ENCODE measurements at places on chromosomes 16 and 17.

GRCh38 chr17:59733697-59734096, 26.2 kb downstream of the VMP1 start:
- DNase-seq, result no peak

DNA sequence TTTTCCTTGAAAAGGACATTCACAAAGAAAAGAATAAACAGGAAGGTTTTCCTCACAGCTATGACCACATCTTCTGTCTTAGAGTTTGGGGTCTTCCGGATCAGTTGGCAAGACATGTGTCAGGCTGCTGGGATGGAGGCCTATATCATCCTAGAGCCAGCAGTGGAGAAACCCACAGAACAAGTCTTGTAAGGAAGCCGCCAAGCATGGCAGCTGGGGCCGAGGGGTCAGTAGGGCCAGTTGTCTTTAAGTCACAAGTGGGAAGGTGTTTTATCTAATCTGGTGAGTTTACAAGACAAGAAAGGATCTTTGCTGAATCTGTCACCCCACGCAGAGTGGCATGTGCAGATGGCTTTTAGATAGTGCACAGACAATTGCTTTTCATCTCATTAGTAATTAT, 25.7 kb downstream of the SCNN1B start:
- DNase-seq, result no peak

DNA sequence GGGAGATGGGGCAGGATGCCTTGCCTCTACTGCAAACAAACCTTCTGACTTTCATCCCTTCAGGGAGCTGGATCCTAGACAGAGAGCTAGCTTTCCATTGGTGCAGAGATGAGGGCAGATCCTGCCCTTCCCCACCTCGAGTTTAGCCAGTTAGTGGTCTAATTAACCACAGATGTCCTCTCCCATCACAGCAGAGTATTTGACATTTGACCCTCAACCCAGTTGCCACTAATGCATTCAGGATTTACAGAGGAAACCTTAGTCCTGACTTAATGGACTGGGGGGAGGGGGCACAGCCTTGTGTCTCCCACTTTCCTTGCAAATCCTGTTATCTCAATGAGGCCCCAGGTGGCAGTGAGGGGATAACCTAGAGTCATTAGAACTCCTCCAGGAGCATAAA, 10.2 kb downstream of the PIP4K2B start:
- no peak for DNase-seq

DNA sequence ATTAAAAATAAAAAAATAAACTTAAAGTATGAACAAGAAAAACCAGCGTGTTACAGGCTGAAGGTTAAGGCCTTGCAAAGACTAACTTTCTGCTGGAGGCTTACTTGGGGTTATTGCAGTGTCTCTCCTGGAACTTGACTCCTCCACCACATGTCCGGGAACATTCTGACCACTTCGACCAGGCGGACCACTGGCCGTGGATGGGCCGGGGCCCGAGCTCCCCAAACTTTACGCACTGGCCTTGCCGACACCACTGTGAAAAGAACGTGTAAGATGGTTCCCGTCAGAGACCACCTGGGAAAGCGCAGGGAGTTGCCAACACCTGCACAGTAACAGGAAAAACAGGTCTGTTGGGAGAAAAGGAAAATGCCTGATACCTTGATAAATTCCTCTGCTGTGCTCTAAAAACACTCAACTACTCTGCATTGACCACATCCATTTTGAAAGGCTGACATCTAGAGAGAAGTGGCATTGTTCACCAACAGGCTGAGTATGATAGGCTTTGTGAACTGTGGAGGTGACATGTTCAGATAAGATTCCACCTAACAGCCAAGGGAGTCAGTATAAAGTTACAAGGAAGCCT, 99.1 kb downstream of the ADAMTS18 start:
- no peak for DNase-seq

DNA sequence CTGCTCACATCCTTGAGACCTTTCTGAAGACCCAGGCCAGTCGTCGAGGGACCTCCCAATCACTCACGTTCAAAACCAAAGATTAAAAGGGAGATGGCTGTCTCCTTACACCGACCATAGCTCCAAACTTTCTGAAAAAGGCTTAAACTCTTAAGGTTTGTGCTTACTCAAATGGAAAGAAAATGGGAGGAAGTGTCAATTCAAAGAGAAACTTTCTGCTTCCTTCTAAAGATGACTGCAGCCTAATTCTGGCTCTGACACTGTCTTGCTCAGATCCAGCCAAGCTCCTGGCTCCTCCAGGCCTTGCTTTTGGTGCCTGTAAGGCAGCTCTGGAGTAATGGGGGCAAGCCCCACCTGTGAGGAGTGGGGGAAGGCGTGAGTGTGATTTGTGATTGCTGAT, 54.9 kb upstream of the WSB1 start:
- DNase-seq, result no peak

DNA sequence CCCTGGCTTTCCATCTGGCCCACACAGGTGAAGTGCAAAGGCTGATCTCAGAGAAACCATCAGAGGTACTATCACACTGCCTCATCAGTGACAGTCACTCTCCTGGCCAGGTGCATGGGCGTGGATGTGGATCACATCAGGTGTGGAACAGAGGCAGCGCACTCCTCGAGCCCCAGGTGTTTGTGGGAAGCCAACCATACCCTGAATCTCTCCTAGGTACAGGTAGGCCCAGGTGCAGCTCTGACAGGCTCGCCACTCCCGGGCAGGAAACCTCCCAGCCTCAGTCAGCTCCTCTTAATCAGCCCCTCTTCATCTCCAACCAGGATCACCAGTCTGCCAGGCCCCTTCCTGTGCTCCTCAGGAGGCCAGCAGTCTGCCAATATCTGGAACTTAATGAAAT, 31.7 kb downstream of the TLE7 start:
- DNase-seq, result no peak
